Mesendoderm (in vitro differentiated cells): ENCODE measurements at places on chromosomes 12 and 14.
A peak's percentile ranks its signal among the peaks of the same experiment; 100 is the strongest.

DNA sequence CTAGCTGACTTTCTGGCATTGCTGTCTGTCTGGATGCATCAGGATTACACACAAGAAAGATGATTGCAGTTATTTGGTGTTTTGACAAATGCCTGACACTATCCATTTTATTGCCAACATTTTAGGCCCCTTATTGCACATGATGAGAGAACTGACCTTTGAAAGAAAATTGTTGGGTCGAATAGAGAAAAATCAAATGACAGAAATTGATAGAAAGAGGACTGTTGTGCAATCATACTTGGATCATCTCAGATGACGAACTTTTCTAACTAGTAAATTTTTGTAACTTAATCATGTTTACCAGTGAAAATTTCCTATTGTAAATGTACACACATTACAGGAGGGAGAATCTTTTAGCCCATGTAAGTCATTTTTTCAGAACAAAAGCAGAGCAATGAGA, 251.5 kb upstream of the USP15 start:
- DNase-seq, result no peak

DNA sequence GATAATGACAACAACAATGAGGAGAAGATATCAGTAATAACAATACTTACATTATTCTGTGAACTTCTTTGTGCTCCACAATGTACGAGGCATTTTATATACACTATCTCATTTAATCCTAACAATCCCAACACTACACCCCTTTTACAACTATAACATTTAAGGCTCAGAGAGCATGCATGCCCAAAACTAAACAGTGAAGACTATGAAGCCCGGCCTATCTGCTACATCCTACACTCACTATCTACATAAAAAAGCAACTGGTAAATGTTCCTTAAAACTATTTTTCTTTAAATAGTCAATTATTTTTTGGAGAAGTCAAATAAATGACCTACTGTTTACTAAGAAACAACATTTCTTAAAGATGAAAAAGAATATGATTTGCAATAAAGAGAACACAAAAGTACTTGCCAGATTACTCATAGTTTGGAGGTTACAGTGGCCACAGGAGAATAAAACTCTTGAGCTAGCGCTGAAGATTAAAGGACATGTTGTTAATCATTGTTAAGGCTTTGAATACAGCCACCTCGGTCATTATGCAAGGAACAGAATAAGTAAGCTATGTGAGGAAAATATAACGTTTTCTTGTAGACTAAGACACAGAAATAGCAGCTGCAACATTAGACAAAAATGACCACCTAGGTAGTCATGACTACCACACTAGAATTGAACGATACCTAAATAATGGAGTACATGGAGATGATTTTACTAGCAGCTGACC, 56.7 kb downstream of the EPS8 start:
- DNase-seq, result no peak

DNA sequence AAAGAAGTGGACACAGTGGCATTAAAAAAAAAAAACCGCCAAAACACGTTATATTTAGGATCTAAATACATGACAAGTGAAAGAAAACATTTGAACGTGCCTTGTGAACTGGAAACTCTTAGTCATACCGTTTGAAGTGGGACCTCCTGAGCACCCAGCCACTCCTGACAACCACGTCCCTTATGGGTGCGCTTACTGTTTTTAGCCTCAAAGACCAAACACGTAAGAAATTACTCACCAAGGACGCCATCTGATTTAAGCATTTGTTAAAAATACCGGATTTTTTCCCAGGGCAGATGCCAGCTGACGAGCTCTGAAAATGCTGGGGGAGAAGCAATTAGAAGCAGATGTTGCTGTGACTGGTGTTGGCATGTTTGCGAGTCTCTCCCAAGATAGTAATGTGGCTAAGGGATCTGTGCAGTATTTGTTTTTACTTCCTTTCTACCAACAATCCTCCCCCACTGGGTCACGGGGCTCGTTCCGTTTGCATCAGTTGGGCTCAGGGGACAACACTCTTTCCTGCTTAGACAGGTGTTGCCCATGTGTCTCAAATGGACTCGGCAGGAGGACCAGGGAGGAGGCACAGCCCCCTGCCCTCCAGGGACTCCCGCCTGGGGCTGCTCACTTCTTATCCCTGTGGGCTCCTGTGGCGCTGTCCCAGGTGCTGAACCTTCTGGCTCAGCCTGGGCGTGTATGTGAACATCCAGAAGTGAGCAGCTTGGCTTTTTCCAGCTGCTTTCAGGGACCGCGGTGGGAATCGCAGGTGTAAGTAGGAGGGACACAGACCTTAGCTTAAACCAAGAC, 101.0 kb downstream of the BEGAIN start:
- peak; percentile 88 for DNase-seq

DNA sequence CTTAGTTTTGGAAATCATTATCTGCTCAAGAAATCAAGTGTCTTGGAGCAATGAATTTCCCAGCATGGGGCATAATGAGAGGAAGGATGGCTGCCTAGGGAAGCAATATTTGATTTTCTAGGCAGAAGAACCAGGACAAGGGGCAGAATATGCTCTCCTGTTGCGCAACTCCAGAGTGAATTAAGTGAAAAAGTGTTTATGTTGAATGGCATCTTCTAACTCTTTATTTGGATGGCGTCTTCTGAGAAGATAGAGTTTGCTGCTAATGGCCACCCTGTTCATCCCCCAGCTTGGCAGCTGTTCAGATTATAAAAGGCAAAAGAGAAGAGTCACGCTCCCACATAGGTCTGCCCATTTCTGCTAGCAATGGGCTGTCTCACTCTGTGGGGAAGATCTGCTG, 1278.1 kb downstream of the AACS start:
- DNase-seq, result no peak
